Placental epithelial cell (primary cell): ENCODE measurements at places on chromosomes 5 and 9. TPM values are rescaled to one million over a fixed set of nuclear protein-coding genes. Genes with fewer than 3 reads are reported as not detected.

The SSBP2 gene
- total RNA-seq = 7.8 and 11.4 TPM in 2 replicates

The CCDC192 gene
- 0.39 TPM in 1 of 2 replicates, not detected in the other for total RNA-seq

The LCN15 gene
- not detected in 2 replicates for total RNA-seq

The C5orf52 gene
- total RNA-seq = not detected in 2 replicates

The CCL28 gene
- total RNA-seq = 2.0 and 2.2 TPM in 2 replicates

The PPP1R2B gene
- total RNA-seq = under 0.01 and 0.11 TPM in 2 replicates

The WDR36 gene
- 19.6 and 38.2 TPM in 2 replicates for total RNA-seq

The ARID3C gene
- total RNA-seq = not detected in 2 replicates

The CCL27 gene
- total RNA-seq = not detected in 2 replicates

The ACTBL2 gene
- total RNA-seq = 2.7 and 17.7 TPM in 2 replicates

The PPIC gene
- 44.5 and 49.1 TPM in 2 replicates for total RNA-seq

The PWWP2A gene
- total RNA-seq = 14.7 and 20.0 TPM in 2 replicates

The PHYHD1 gene
- total RNA-seq = 6.2 and 33.4 TPM in 2 replicates

The TMEFF1 gene
- total RNA-seq = 0.22 and 0.39 TPM in 2 replicates

The GHR gene
- 0.79 and 3.8 TPM in 2 replicates for total RNA-seq

The CCNO gene
- total RNA-seq = 0.33 TPM in 1 of 2 replicates, not detected in the other

The PKD2L2 gene
- total RNA-seq = 0.11 TPM in 1 of 2 replicates, not detected in the other
